ENCODE measurements at places on chromosomes 11 and 22. TPM values are rescaled to one million over a fixed set of nuclear protein-coding genes. Genes with fewer than 3 reads are reported as not detected.

DNA sequence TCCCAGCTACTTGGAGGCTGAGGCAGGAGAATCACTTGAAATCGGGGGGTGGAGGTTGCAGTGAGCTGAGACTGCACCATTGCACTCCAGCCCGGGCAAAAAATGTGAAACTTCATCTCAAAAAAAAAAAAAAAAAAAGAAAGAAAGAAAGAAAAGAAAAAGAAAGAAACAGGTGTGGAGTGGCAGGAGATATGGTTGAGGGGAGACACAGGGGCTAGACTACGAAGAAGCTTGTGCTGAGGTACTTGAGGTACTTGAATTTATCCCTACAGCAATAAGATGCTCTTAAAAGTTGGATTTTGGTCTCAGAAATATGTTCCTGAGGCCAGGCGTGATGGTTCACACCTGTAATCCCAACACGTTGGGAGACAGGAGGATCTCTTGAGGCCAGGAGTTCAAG is 2.2 kb upstream of the MAJIN start:
- no peak overlapping the region for H3K4me3 ChIP-seq
- peaks cover 3% of the 10 kb centered on the region for H3K27me3 ChIP-seq
- no peaks in the 10 kb centered on the region for H3K36me3 ChIP-seq

DNA sequence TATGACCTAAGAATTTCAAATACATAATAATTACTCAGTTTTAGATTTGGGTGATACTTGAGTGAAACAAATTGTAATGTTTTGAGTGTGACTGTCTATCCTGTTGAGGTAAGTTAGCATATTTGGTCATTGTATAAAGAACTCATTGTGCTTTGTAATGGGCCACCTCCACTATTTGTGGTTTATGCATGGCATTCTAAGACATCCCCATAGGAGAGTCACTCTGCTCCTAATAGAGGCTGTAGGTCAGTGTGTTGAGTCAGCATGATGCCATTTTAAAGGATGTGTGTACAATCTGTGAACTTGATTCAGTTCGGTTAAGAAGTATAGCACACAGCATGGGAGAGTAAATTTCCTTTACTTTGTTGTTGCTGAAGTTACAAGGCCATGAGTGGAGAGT is 1112.4 kb downstream of the JRKL start:
- no peaks in the 10 kb centered on the region for H3K4me1 ChIP-seq
- H3K4me3 ChIP-seq = no peak overlapping the region
- no peak overlapping the region for H3K27ac ChIP-seq
- no peak for DNase-seq
- H3K36me3 ChIP-seq = no peaks in the 10 kb centered on the region

DNA sequence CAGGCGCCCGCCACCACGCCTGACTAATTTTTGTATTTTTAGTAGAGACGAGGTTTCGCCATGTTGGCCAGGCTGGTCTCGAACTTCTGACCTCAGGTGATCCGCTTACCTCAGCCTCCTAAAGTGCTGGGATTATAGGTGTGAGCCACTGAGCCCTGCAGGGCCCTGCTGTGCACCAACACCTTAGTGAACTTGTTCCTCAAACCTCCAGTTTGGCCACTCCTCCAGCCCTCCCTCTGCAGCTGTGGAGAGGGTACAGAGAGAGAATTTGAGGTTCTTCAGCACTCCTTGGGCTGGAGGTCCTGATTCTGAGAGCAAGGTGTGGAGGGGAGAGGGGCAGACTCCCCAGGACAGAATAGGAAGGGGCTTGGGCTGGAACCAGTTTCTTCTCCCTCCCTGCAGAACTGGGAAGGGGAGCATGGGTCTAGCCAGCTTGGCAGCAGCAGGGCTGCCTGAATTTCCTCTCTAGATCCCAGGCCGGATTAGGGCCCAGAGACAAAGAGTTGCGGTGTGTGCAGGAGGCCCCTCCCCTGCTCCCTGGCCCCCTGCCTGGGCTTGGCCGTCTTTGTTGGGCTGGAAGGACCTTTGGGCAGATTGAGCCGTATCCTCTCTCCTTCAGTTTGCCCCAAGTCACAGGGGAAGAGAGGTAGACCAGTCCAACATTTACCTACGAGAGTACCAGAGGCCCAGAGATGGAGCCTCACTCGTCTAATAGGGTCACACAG is 2.3 kb upstream of the PEX16 start:
- no peak for DNase-seq
- H3K4me3 ChIP-seq = peak overlapping the region; percentile 99
- H3K27ac ChIP-seq = no peak overlapping the region
- peaks cover 54% of the 10 kb centered on the region for H3K4me1 ChIP-seq

DNA sequence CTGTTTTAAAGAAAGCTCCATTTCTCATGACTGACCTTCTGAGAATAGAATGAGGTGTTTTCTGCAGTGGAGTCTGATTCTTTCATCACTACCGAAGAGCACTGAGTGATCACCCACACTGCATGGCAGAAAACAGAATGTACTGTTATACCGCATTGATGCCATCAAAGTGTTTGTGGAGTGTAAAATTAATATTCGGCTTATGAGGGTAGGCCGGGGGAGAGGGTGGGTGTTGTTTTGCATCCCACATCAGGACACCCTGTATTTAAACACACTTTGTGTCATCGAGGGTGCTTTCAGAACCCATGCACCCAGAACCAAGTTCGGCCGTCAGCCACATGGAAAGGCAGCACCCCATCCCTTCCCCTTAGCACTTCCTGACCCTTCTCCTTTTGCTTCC is 41.3 kb upstream of the ETS1 start:
- no peaks in the 10 kb centered on the region for H3K27me3 ChIP-seq
- H3K36me3 ChIP-seq = no peaks in the 10 kb centered on the region
- H3K4me3 ChIP-seq = no peak overlapping the region
- no peak for DNase-seq
- H3K4me1 ChIP-seq = peaks cover 86% of the 10 kb centered on the region

DNA sequence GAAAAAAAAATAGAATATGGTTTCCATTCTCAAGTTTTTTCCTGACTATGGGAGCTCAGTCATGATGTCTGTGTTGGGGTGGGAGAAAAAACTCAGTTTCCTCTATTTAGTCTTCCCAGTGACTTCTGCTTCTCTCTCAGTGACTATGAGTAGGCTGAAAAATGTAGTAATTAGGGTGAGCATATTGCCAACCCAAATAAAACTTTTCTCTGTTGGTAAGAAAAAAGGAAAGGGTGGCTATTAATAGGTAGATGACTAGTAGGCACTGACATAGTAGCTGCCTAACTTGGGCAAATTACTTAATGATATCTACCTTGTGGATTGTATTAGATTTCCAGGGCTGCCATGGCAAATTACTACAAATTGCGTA is 34.2 kb upstream of the BIRC3 start:
- no peak for DNase-seq
- H3K4me1 ChIP-seq = peaks cover 12% of the 10 kb centered on the region
- H3K36me3 ChIP-seq = no peaks in the 10 kb centered on the region
- H3K27me3 ChIP-seq = peaks cover 3% of the 10 kb centered on the region
- H3K27ac ChIP-seq = no peak overlapping the region

GRCh38 chr11:6249770-6250555 is 9.7 kb upstream of the CCKBR start:
- no peak overlapping the region for H3K27ac ChIP-seq
- peaks cover 7% of the 10 kb centered on the region for H3K27me3 ChIP-seq
- DNase-seq = no peak
- no peak overlapping the region for H3K4me3 ChIP-seq
- no peaks in the 10 kb centered on the region for H3K36me3 ChIP-seq

GRCh38 chr11:130979386-130979972 is 63.2 kb upstream of the SNX19 start:
- H3K27me3 ChIP-seq = peaks cover 3% of the 10 kb centered on the region
- DNase-seq = no peak
- H3K36me3 ChIP-seq = no peaks in the 10 kb centered on the region
- no peaks in the 10 kb centered on the region for H3K4me1 ChIP-seq
- no peak overlapping the region for H3K4me3 ChIP-seq

The NRIP3 gene
- 0.56 TPM for total RNA-seq

The TNNT3 gene
- 10.0 TPM for total RNA-seq

The RAB38 gene
- total RNA-seq = not detected

The COX8A gene
- total RNA-seq = 99.0 TPM

All from B cell (primary cell).